ENCODE measurements at places on chromosomes 4 and X.

GRCh38 chr4:22514481-22514880, 1.4 kb downstream of the ADGRA3 start:
- ATAC-seq = no peak

DNA sequence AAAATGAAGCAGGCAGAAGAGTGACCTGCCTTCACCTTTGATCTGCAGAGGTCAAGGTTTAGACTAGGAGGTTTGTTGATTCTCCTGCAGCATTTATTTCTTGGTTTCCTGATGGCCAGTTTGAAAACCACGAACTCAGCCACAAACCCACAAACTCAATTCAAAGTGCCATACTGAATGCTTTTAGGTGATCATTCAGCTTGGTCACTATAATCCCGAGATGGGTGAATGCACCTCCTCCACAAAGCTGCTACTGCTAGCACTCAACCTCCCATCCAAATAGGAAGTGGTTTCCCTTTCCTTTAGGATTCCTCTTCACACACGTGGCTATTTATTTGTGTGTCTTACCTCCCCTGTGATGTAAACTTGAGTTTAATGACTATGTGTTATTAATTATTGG, 225.2 kb downstream of the MID1 start:
- no peak for ATAC-seq

DNA sequence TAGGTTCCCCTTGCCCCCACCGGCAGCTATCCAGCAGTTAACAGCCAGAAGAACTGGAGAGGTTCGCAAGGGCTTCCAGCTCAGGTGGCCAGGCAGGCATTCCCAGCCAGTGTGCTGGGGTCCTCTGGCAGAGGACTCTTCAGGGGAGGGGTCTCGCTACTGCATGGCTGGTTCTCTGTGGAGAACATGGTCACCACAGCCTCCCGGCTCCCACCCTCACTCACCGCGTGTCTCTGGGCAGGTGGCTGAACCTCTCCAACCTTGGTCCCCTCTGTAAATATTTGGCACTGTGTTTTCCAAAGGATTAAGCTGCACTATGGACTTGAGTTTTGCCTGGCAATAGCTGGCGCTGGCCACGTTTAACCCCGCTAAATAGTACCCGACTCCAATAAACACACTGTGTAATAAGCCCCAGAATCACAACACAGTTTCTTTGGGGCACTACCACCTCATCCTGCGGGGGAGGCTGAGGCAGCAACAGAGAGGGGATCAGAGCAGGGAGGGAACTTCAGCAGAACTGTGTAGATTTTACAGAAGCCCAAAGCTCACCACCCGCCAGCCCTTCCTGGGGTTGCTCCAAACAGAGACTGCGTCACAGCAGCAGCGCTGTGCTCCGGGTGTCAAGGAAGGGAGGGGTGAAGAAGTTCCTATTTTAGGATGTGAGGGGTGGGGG, 15.2 kb downstream of the BCOR start:
- ATAC-seq = no peak

- no peak for ATAC-seq
Observed at GRCh38 chrX:110006821-110007375, 4.0 kb downstream of the TMEM164 start.

DNA sequence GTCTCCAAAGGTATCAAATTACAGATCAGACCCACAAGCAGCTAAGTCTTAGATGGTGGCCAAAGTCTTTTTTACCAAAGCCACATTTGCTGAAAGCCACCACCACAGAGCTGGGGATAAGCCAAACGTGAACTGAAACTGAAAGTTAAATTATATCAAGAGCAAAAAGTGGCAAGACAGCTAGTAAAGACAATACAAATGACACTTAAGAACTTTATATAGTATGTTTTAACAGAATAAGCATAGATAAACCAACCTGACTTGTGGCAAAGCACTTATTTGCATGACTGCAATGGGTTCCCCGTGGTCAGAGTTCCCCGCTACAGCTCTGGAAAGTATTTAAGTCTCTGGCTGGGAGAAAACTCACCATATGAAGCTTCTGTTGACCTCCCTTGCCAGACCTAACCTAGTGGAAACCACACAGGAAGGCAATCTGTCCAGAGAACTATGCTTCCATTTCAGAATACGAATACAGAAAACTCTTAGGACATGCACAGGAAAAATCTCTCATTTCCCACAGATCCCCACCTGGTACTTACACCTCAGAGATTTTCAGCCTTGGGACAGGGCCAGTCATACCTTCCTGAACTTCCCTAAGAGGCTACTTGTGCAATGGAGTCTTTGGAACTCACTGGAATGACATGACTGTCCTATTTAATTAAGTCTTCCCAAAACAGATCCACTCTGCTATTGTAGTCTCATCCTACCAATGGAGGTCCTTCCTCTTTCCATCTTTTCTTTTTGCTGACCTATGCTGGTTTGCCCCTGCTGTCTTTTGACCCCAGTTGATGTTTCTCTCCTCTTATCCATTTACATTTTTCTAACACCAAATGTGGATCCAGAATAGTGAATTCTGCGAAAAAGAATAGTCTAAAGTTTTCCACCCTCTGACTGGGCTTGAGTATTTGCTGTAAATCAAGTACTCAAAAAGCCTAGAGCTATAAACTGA, 225.1 kb downstream of the NR3C2 start:
- peak; percentile 48 for ATAC-seq
